Stimulated activated CD4-positive, alpha-beta T cell treated with anti-CD3 and anti-CD28 coated beads, Interleukin-1b, Interleukin-23, amount 100 ng/mL, for 1 hour (primary cell): ENCODE measurements at places on chromosomes 5 and 9.

- no peak for DNase-seq
Measured at GRCh38 chr5:75601567-75601966, 9.7 kb upstream of the ANKDD1B start.

- no peak for DNase-seq
Measured at GRCh38 chr9:76896035-76896434, 9.9 kb downstream of the PRUNE2 start.

DNA sequence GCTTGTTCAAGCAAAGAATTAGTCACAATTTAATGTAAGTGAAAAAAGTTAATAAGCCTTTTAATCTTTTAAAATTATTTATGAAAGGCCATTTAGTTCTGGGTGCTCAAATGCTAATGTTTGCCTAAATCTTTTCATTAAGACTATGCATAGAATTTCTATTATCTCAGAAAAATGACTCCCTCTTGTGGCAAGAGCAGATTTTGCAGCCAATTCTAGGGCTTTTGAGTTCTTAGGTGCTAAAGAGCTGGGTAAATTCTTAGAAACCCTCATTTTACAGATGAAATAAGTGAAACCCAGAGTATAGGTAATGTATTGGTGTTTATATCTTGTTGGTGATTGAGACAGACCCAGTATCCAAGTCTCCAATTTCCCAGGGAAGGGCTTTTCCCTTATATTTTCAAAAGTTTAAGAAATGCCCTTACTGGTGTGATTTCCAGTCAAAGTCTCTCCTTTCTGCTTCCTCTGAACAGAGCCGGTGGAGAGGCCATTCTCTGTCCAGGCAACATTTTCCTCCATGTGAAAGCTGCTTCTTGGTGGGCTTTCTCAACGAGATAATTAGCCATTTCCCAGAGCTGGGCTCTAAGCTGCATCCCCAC, 24.1 kb upstream of the PCSK5 start:
- DNase-seq: no peak

DNA sequence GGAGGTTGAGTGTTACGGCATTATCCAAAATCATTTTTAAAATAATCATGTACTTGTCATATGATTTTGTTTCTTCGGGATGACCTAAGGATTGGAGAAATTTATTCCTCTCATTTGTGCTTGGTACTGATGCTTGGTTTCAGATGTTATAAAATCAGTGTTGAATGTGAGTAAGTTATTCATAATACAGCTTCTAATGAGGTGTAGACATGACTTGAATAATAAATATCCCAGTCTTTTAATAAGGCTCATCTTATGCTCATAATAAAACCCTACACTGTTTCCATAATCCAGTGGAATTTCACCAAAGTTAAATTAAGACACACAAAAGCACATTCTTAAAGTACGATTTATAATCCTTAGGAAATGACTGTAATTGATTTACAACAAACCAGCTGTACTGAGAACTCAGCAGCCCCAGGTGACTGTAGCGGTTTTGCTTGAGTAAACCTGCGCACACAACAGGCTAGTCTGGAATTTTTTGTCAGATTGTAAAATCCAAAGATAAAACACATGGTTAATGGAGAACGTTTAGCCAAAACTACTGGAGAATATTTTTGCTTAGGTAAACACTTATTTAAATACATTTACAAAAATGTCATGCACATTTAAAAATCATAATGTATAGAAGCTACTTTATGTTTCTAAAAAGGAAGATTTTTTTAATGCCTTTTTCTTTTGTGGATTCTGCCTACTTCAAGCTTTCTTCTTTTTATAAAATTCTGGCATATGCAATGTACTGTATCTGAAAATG, 609.8 kb upstream of the GRAMD2B start:
- no peak for DNase-seq

- DNase-seq: no peak
Measured at GRCh38 chr9:91186632-91187108, 175.0 kb downstream of the AUH start.

DNA sequence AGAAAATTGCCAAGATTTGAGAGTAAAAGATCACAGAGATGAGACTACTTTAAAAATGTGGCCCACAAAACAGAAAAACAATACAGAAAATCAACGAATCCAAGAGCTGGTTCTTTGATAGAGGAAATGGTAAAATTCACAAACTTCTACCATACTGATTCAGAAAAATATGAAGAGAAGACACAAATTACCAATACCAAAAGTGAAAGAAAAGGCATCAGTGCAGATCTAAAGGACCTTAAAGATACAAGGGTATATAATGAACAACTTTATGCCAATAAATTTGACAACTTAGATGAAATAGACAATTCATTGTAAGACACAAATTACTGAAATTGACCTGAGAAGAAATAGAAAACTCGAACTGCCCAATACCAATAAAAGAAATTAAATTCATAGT, 24.4 kb upstream of the SLC1A1 start:
- no peak for DNase-seq

DNA sequence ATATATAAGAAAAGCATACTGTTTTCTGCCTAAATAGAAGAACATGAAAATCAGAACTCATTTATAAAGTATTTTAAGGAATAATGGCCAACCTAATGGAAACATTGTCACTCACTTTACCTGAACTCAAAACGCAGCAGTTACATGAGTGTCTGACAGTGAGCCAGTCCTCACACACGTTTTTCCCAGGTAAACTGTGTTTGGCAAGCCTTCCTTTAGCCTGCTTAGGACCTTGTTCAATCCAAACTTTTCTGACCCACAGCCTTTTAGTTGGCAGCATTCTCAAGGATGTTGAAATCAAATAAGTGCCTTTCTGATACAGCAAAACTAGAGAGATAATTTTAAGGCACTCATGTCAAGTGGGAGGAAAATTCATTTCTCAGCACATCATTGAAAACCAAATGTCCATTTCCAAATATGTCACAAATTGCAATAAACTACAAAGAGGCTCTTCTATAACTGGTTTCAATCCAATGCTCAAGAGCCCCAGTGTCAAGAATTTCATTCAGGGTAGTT, 83.5 kb upstream of the SPDL1 start:
- no peak for DNase-seq

GRCh38 chr9:95756986-95757385, 118.5 kb upstream of the ERCC6L2 start:
- DNase-seq: no peak

- no peak for DNase-seq
Measured at GRCh38 chr5:137231540-137231939, 267.6 kb downstream of the SPOCK1 start.

DNA sequence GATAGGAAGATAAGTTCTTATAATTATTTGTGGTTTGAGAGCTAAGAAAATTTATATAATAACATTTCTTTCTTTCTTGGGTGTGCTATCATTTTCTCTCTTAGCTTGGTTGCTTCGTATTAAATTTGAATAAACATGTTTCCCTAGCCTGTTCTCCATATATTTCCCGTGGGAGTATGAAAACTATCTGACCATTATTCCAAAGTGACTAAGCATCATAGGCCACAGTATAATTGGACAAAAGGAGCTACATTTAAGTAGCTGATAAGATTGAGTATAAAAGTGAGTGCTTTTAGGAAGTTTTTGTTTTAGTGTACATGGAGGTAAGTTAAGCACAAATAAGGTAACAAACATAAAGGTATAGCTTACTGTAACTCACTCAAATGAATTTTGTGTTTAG, 8.4 kb upstream of the OSMR start:
- DNase-seq: no peak

DNA sequence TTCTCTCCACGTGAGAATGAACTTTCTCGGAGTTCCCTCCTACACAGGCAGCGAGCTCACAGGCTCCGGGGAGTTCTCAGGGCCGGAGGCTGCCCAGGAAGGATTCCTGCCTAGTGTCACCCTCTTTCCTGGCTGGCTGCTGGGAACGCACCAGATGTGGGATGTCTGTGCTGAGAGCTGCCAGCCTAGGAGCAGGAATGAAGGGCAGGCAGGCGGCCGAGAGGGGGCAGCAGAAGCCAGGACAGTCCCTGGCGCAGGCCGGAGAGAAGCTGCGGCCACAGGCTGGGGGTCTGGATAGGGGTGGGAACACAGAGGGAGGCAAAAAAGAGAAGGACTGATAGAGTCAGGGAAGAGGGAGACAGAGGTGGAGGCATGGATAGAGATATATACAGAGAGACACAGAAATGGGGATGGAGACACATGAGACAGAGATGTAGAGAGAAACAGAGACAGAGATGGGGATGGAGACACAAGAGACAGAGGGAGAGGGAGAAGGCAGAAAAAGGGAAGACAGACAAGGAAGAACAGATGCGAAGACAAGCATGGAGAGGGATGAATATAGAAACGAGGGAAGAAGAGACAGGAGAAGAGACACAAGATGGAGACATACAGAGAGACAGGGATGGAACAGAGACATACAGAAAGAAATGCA, 25.3 kb upstream of the ENHO start:
- no peak for DNase-seq

- no peak for DNase-seq
Measured at GRCh38 chr9:9945966-9946365, 666.8 kb downstream of the PTPRD start.
